ENCODE measurements at places on chromosomes 7 and 10.

GRCh38 chr10:14092799-14093198 is 237.9 kb downstream of the FRMD4A start:
- DNase-seq, result no peak

DNA sequence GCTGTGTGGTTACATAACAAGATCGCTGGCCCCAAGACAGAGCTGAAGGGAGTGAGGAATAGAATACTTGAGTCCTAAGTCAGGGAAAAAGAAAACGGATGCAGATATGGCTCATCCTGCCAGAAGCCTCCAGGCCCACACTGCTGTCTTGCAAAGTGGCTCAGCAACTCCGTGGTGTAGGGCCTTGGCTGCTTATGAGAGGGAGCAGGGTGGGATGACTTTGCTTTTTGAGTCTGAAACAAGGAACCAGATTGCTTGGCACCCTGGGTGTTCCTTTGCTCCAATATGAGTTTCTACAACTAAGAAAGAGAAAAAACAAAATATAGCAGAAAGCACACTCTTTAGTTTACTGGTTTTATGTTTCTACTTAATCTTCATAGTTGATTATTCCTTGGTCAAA is 193.8 kb upstream of the WDR11 start:
- DNase-seq, result no peak

DNA sequence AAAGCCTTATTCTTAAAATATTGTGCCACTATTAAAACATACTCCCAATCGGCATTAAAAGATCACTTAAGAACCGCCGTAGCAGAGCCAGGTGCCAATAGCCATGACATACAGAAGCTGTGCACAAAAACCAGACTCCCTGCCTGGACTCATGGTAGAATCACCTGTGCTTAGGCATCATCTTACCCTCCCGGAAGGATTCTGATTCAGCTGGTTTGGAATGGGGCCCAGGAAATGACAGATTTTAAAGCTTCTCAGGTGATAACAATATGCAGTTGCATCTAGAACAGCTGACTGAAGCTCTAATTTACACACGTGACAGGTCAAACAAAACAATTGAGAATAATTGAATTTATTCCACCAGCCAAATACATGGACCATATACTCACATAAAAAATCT is 10.7 kb downstream of the A1CF start:
- DNase-seq, result no peak

DNA sequence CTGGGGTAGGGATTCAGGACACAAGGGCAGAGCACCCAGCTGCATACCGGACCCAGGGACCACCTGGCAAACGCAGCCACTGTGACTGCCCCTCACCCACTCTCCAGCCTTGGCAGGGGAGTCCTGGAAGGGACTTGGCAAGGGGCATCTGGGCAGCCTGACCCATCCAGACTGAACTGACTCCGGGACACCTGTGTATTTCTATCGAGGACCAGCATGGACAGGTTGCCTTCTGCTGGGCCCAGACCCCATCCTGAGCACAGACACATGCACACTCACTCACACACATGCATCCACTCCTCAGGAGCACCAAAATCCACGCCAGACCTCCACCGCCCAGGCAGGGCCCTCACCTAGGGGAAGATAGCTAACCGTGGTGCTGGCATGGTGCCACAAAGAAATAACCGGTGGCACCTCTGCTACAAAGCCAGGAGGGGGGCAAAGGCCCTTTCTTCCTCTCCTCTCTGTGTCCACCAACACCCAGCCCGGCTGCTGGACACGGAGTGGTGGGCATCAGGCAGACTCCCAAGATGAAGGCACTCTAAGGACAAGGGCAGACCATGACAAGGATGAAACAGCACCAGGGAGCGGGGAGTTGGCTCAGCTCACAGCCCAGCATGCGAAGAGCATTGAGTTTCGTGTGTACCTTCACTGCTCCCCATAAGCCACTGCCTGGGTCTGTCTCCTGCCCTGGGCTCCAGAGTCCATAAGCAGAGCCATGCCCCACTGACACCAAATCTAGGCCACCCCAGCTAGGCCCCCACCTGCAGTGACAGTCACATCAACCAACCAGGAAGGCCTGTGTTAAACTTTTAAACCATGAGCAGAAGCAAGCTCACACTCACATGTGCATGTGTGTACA is 35.3 kb downstream of the KCNH2 start:
- no peak for DNase-seq

DNA sequence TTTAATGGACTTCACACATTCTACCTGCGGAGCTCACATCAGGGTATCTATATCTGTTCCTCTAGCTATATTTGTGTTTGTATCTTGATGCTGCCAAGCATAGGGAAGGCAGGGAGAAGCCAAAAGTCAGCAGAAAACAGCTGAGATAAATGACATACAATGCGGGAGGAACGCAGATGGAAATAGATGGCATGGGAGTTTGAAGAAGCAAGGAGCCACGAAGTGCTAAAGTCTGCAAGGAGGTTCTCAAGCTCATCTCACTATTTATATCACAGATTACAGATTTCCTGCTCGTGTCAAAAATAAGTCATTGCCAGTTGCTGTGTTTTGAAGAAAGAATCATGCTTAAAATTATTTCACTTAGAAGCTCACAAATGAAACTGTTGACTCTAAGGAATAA is 180.5 kb downstream of the DPP6 start:
- no peak for DNase-seq
